ENCODE measurements at places on chromosomes 7 and 10. TPM values are rescaled to one million over a fixed set of nuclear protein-coding genes. Genes with fewer than 3 reads are reported as not detected.

Gene AGR2
- total RNA-seq = not detected

Gene FKBP6
- total RNA-seq = not detected

Gene RBM20
- 0.15 TPM for total RNA-seq

Gene GRID1
- total RNA-seq = not detected

Gene TPST1
- total RNA-seq = 1.5 TPM

Gene CPVL
- not detected for total RNA-seq

Gene WASHC2C
- total RNA-seq = 21.9 TPM

Gene NYAP1
- total RNA-seq = 0.13 TPM

Gene HOXA9
- total RNA-seq = not detected

Gene EBF3
- total RNA-seq = not detected

Gene SPDYE5
- total RNA-seq = not detected

Gene TET1
- 0.38 TPM for total RNA-seq

Gene HILPDA
- total RNA-seq = 49.9 TPM

Gene ZNF398
- 12.5 TPM for total RNA-seq

Gene PAXIP1
- total RNA-seq = 30.4 TPM

Gene CAV1
- 2.3 TPM for total RNA-seq

Gene ARMC3
- total RNA-seq = not detected

Gene LSM8
- 43.1 TPM for total RNA-seq

Gene SPDYE2
- 0.23 TPM for total RNA-seq

Gene INMT
- total RNA-seq = not detected

Gene ITGA8
- total RNA-seq = not detected

Gene MYOF
- 43.4 TPM for total RNA-seq

Gene MLXIPL
- total RNA-seq = not detected

Gene EMX2
- not detected for total RNA-seq

Gene DDX50
- total RNA-seq = 60.1 TPM

Gene KLLN
- 1.0 TPM for total RNA-seq

Gene HYAL4
- total RNA-seq = not detected

Gene RAB19
- total RNA-seq = 5.7 TPM

Gene ANXA8L1
- total RNA-seq = not detected

Gene PPP1R3A
- total RNA-seq = not detected

Gene RGS10
- 150 TPM for total RNA-seq

Gene CD36
- not detected for total RNA-seq

Gene TDRD1
- 0.25 TPM for total RNA-seq

Gene LRRN3
- 101 TPM for total RNA-seq

Gene FAM180A
- total RNA-seq = not detected

Gene CRTAC1
- not detected for total RNA-seq

Gene NAPEPLD
- 7.0 TPM for total RNA-seq

Gene EPHB6
- 5.4 TPM for total RNA-seq

Gene TAC1
- total RNA-seq = 0.82 TPM

Gene IL2RA
- total RNA-seq = 1,215 TPM

Gene METTL2B
- total RNA-seq = 60.4 TPM
